Activated CD8-positive, alpha-beta memory T cell treated with anti-CD3 and anti-CD28 coated beads for 48 hours (primary cell): ENCODE measurements at places on chromosomes 1 and 21.

DNA sequence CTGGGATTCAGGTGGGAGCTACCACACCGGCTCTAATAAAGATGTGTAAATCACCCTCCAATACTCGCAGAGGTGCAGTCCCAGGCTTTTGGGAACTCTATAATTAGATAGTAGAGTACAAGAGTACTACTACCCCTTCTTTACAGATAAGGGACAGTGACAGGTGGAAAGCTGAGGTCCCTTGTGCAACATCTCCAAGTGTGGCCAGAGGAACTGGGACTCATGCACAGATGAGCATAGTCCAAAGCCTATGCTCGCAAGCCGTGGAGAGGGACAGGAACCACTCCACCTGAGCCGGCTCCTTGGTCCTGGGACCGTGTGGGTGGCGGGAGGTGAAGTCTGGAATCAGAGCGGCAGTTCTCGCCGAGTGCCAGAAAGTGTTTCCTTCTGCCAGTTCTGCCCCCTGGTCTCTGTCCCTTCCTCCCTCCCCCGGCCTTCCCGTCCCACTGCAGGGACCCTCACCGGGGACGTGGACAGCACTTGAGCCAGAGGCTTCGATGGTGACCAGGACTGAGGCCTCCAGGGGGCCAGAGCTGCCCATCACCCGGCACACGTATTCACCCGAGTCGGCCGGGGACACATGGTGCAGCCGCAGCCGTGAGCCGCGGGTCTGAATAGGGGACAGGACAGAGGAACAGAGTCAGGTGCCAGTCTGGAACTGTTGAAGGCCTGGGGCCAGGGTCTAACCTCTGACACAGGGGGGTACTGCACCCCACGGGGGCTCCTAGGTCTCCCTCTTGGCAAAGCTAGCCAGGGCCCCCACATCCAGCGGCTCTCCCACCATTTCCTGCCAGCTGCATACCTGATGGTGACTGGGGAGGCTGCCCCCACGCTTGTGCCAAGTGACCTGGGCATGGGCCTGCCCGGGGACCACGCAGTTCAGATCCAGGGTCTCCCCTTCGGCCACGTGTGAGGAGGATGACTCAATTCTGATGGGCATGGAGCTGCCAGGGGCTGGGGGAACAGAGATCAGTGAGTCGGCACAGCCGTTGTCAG, 33.9 kb downstream of the LDLRAD2 start:
- no peak for DNase-seq

DNA sequence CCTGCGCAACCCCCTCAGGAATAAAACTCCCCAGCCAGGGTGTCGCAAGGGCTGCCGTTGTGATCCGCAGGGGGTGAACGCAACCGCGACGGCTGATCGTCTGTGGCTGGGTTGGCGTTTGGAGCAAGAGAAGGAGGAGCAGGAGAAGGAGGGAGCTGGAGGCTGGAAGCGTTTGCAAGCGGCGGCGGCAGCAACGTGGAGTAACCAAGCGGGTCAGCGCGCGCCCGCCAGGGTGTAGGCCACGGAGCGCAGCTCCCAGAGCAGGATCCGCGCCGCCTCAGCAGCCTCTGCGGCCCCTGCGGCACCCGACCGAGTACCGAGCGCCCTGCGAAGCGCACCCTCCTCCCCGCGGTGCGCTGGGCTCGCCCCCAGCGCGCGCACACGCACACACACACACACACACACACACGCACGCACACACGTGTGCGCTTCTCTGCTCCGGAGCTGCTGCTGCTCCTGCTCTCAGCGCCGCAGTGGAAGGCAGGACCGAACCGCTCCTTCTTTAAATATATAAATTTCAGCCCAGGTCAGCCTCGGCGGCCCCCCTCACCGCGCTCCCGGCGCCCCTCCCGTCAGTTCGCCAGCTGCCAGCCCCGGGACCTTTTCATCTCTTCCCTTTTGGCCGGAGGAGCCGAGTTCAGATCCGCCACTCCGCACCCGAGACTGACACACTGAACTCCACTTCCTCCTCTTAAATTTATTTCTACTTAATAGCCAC, 696 bp downstream of the TGFB2 start:
- no peak for DNase-seq

GRCh38 chr1:239394107-239394506, 7.7 kb downstream of the CHRM3 start:
- no peak for DNase-seq

- no peak for DNase-seq
Observed at GRCh38 chr1:233237647-233238046, 57.9 kb downstream of the PCNX2 start.

- DNase-seq, result no peak
Observed at GRCh38 chr1:76080552-76081079, 6.1 kb downstream of the ST6GALNAC3 start.

DNA sequence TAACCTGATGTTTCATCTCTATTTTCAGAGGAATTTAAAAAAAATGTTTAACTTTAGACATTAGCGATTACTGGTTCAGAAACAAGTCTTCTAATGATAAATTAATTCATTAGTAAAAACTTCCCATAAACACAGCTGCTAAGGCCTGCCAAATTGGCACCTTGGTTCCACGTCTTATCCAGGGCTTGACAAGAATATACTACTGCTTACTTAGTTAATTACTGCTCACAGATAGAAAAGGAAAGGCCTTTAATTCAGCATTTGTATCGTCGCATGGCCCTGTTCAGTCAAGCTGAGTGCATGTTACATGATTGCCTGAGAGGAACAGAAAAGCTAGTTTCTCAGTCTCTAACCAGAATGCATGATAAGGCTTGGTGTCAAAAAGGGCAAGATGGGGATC, 84.6 kb downstream of the ADGRL2 start:
- no peak for DNase-seq

DNA sequence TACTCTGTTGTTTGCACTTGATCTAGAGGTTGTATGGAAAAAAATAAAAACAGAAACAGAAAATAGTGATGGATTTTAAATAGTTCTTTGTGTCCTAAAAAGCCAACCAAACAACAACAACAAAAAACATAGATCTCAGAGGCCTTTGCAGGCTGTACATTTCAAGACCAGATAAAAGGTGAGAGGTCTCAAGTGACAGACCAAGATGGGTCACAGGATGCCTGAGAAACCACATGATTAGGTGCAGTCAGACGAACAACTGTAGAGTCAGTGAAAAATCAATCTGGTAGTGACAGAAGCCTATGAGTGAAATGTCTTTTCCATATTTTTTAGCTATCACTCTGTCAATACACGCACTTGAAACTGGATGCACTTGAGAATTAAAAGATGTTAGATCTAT, 193.5 kb upstream of the SAMSN1 start:
- no peak for DNase-seq

GRCh38 chr1:14946684-14947238, 206.8 kb upstream of the TMEM51 start:
- no peak for DNase-seq

- no peak for DNase-seq
Observed at GRCh38 chr1:71312545-71312944, 231.7 kb upstream of the ZRANB2 start.

- no peak for DNase-seq
Observed at GRCh38 chr1:155017946-155018316, 15.3 kb downstream of the ZBTB7B start.

DNA sequence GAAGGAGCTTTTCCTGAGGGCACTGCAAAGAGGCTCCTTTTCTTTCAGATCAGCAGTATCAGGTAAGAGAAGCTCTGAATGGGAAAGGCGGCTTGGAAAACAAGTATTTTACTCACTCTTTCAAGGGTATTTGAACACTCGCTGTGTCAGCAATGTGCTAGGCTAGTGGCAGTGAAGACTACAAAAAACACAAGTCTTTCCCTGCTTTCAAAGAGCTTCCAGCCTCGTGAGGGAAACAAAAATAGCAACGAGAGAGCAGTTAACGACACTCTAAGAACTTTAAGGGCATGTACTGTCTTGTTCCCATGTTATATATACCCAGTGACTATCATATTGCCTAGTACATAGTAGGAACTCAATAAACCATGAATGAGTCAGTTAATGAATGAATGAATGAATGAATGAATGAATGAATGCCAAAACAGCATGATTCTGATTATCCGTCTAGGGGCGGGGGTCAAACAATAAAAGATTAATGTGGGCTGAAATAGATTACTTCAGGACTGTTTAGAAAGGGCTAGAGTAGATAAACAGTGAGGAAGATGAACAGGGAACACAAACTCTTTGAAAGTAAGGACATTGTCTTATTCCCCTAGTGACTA, 14.2 kb upstream of the MCOLN3 start:
- DNase-seq, result no peak

- DNase-seq, result no peak
Observed at GRCh38 chr1:82226186-82226505, 425.4 kb downstream of the ADGRL2 start.

DNA sequence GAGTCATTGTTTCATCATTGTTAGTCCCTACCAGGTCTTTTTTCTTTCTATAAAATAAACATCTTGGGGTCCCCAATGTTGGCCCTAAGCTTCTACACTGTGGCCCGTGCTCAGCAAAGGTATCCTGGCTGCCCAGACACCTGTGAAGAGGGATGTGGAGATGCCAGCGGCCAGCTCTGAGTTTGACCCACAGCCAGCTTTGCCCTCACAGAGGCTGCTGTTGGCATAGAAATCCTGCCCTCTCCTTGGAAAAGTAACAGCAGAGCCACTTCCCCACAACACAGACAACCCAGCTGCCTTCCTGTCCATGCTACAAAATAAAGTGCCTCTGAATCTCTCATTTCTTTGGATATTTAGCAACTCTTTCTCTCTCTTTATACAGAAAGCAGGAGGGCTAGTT, 6.0 kb downstream of the TRIM62 start:
- no peak for DNase-seq
